Activated CD4-positive, alpha-beta memory T cell treated with anti-CD3 and anti-CD28 coated beads for 36 hours (primary cell): ENCODE measurements at places on chromosomes 5 and 9.

DNA sequence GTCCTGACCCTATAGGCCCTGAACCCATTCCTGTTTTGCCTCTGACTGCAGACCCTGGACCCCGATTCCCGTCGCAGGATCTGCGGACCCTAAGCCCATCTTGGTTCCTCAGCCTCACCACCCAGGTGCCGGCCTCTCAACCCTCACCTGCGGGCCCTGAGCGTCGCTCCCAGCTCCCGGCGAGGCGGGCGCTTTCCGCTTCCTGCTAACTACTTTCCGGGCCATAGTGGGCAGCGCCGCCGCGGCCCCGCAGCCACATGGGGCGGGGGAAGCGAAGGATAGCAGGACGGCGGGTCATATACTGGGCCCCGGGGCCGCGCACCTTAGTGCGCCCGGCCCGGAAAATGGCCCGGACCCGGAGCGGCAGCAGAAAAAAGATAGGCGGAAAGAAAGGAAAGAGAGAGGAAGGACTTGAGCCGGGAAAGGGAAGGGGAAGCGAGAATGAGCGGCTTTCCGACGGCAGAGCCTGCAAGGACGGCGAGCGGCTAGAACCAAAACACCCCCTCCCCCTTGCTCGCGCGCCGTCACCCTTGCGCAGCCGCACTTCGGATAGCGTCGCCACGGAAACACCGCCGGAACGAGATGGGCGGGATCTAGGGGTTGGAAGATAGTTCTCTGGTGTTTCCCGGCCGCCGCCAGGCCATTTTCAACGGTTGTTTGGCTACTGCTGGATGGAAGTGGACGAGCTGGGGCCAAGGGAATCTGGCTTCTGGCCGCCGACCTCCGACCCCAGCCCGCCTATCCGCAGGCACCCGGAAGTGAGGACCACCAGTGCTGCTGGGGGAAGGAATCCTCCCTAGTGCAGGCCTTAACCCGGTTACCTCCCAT, at the start of gene DCAF12:
Gene DCAF12 (minus strand): TSS at position 492 of the 828 bp plus-strand sequence. CDS start 267 bp downstream, at position 225.
- DNase-seq, result peak; percentile 94

DNA sequence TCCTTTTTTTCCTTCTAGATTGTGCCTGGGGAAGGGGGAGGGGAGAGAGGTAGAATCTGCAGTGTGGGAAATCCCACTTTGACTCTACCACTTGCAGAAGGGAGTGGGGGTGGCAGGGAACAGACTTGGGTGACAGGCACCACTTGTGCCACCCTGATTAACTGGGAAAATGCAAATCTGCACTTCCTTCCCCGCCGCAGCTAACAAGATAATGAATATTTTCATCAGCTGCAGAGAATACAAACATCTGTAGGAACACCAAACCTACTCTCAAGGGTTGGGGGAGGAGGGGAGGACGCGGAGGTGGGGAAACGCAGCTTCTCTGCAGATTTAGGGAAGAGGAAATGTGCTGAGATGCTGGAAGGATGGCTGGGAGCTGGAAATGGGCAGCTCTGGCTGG, 73.5 kb downstream of the TRIM32 start:
- DNase-seq, result no peak

DNA sequence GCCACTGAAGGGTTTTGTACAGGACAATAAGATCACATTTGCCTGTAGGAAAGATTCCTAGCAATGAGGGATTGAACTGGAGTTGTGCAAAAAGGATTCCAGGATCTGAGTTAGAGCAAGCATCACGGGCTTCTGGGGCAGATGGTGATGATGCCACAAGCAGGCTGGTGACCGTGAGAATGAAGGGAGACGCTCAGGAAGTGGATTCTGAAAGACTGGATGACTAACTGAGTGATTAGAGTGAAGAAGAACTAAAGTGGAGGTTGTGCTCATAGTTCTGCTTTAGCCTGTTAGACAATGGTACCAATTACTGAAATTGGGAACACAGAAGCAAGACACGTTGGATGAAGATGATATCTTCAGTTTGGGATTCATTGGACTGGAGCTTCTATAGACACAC, 168.2 kb downstream of the CD180 start:
- DNase-seq, result peak; percentile 31

DNA sequence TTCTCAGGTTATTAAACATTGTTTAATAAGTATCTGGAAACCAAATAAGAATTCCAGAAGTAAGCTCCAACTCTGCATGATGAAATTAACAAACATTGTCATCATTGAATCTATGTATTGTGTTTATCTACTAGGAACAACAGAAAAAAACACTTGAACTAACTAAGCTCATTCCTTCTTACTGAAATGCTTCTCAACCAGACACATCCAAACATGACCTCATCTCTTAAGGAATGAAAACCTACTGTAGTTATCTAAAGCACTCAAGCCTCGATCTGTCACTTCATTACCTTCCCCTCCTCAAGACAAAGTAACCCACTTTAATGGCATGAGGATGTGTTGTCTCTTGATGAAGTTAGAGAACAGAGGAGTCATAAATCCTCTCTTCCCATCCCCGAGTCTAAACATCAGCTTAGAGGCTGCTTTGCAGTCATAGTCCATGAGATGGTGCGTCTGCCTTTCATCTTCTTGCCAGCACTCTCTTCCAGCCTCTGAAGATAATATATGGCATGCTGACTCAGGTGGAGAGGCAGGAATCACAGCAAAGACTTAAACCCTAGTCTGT, 86.5 kb downstream of the CEMIP2 start:
- DNase-seq, result no peak
